ENCODE measurements at places on chromosomes 4 and X.

- no peak for DNase-seq
Observed at GRCh38 chr4:11625211-11625610, 196.5 kb upstream of the HS3ST1 start.

GRCh38 chr4:2893772-2894171, 50.1 kb downstream of the ADD1 start:
- no peak for DNase-seq

- DNase-seq = no peak
Observed at GRCh38 chr4:133938061-133938460, 263.5 kb downstream of the PABPC4L start.

DNA sequence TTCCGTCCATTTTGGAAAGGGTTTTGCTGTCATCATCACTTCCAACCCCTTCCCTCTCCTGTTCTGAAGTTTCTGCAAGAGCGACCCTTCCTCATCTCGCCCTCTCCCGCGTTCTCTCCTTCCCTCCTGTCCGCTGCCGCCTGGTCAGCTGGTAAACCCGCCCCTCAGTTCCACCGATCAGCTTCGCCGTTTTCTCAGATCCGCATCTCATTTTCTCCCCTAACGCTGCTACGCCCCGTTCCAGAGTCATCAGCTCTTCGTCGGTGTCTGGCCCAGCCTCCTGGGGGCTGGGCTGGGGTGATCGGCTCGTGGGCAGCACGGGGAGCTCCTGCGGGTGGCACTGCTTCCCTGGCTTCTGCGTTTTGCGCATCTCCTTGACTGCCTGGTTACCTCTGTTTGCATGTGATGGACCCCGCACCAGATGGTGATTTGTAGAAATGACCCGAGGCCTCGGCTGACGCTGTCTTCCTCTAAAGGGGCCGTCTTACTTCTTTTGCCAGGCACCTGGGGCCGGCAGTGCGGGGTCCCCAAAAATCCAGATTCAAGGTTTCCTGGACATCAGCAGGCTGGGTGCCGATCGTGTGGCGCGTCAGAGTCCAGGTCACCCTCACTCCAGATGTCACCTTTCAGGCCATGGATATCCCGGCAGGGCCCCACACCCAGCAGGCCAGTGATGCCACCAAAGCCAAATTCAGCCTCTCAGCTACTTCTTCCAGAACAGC, 13.4 kb downstream of the CTBP1 start:
- DNase-seq = no peak

DNA sequence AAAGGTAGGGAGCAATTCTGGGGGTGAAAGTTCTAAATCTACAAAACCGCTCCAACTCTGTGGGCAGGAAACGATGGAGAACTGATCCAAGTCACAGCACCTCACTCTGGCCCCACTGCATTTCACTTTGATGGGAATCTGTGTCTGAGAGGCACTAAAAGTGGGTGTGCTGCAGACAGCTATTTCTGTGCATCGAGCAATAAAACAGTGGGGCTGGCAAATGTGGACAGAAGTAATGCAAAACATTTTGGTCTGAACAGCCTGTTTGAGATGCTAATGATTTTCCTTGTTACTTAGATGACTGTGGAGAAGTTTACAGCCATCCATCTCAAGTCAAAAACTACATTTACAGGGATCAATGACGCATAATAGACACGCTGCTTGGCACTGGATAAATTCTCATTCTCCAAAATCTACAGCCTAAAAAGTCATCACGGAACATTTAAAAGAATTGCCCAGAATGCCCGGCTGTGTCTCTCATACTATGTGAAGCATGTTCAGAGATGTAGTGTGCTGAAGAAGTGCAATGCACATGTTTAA, 1671.6 kb upstream of the TENM3 start:
- no peak for DNase-seq

DNA sequence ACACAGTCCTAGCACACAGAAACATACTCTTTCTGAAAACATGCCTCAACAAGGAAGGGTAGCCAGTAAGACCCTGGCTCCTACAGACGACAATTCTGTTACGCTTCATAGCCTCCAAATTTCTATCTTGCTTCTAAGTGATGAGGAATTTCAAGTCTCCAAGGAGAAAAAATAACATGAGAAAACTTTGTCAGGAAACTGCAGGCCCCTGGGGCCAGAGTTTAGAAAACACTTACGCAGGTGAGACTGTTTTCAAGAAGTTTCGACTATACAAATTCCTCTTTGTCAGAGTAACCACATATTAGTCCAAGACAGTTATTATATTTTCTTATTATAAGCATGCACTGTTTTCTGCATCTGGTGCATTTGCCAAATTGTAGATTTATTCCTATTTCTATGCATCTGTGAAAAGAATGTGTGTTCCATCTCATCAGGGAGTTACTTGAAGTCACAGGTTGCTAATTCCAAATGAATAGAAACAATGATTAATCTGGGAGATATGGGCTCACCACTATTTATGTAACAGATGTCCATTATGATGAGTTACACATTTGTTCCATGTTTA, 30.3 kb upstream of the HCCS start:
- DNase-seq = no peak

DNA sequence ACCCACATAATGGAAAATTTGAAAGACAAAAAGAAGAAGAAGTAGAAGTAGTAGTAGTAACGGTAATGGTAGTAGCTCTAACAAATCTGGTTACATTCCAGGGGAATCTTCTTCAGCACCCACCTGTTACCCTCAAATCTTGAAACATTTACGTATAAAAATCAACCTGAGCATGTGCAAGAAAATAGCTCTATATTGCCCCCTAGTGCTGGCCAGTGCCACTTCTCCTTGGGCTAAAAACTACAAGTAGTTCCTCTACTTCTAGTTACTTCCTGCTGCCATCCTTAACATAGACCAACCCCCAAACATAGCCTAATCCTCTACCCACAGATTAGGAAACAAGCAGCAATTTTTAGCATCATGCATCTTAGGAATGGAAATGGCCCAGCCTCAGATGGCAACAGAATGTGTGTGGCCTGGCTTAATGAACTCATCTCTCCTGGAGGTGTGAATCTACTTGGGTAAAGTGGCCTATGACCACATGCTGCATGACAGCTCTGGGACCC, 3.1 kb downstream of the PDGFC start:
- no peak for DNase-seq

DNA sequence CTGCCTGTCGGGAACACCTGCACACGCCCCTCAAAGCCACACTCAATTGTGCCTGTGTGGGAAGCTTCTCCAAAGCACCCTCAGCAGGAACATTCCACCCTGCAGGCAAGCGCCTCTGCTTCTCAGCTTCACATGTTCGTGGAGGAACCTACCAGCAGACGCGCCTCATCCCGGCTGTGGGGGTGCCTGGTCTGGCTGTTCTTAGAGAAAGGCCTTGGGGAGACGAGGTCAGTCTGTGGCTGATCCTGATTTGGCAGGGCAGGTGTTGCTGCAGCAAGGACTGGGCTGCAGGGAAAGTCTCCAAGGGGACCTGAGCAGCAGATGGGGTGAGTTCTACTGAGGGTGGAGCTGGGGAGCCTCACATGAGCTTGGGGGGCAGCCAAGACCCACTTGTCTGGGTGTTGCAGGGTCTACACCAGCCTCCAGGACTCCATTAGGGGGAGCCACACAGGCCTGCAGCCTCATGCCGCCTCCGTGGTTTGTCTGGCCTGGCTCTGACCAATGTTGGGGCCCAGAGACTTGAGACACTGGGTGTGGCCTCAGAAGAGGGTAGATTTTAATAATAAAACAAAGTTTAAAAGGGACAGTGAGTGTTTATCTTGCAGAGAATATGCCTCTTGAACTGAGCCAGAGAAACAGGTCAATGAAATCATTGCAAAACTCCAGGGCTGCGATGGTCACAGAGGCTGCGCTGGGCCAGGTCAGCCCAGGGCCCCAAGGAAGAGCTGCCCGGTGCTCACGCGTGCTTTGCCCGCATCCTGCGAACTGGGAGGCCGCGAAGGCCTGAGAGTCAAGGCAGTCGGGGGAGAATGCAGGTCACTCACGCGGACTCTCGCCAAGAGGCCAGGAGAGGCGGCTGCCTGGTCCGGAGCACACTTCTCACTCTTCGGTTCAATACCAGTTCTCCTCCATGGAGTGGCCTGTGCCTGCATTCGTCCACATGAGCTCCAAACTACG, 21.1 kb downstream of the RNF212 start:
- DNase-seq = no peak

GRCh38 chrX:9164533-9165426, 130.9 kb upstream of the FAM9B start:
- DNase-seq = no peak

- DNase-seq = no peak
Observed at GRCh38 chr4:18917689-18918088, 896.1 kb upstream of the LCORL start.

DNA sequence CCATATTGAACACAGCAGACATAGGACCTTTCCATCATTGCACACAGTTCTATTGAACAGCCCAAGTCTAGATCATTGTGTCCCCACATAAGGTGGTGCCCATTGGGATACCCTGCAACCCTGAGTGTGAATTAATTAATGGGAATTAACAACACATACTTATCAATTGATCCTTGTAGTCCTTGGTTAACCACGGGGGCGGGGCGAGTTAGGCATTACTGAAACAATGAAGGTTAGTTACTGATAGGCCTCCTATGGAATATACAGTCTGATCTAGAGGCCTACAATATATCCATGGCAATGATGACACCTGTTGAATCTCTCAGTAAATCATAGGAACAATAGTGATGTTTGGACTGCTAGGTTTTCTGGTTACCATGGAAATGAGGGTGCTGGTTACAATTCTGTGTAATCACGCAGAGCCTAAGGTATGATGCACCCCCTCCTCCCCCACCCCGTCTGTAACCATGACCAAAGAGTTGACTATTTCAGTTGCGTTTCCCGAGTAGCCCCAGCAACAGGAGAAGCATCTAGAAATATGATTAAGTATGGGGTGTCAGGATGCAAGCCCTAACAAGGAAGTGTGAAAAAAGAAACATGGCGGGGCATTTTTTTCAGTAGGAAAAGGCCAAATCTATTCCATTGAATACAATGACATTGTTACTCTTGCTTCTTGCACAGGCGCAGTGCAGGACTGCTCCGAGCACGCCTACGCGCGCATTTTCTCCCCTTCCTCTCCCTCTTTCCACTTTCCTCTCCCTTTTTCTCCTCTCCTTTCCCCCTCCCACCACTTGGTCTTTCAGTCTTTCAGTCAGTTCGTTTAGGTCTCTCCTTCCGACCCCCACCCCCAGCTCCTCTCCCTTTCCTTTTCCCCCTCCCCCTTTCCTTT, 677 bp upstream of the NONO start:
- peak; percentile 5 for DNase-seq

- no peak for DNase-seq
Observed at GRCh38 chr4:18689308-18690115, 668.0 kb upstream of the LCORL start.

DNA sequence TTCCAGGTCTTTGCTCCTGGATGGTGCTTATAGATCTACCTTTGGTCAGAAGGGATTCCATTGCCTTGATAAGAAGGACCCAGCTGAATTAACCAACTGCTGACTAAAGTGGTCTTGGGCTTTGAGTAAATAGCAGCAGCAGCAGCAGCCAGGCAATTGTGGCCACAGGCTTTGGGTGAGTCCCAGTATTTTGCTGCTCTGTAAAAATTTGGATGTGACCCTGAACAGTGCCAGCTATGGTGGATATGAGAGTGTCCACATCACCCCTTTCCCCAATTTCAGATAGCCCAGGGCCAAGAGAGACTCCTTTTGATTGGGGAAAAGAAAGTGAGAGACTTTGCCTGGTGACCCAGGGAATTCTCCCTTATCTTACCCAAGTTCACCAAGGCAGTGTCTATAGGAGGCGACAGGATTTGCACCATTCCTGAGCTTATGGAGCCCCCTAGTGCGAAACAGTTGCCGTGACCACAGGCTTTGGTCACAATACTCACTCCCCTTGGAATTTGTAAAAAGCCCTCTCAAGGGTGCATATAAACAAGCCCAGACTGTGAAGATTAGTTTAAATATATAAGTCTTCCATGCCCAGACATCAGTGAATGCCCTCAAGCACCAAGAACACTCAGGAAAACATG, 518.0 kb downstream of the TMA16 start:
- no peak for DNase-seq

GRCh38 chr4:113468165-113469022, 293.1 kb downstream of the CAMK2D start:
- no peak for DNase-seq

GRCh38 chrX:109345856-109346255, 136.0 kb downstream of the GUCY2F start:
- no peak for DNase-seq

- no peak for DNase-seq
Observed at GRCh38 chr4:22488106-22488505, 27.8 kb downstream of the ADGRA3 start.

DNA sequence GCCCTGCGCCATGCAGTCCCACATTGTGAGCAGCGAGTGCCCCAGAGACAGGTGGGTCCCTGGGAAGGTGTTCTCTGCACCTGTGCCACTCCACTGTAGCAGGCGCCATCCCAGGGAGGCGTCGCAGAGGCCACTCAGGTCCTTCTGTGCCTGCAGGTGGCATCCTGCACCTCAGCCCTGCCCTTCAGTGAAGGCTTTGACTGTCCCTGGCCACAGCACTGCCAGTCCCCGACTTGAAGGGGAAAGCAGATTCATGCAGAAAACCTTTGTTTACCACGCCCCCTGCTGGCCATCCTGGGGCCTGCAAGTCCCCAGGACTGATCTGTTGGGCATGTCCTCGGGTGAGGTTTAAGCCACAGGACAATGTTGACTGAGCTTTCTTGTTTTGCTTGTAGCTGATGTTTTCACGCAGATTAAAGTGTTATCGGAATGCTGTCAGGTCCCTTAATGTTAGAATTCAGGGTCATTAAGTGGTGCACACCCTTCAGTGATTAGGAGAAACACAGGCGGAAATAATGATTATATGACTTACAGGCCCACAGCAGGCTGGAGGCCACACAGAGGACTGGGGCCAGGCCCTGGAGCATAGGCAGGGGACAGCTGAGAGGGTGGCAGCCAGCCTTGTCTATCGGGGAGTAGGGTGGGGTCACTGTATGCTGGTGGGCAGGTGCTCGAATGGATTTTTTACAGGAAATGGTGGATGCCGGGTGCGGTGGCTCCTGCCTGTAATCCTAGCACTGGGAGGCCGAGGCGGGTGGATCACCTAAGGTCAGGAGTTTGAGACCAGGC, 5.0 kb downstream of the TACC3 start:
- DNase-seq = peak; percentile 92

- DNase-seq = no peak
Observed at GRCh38 chr4:7500404-7500803, 65.7 kb upstream of the PSAPL1 start.

DNA sequence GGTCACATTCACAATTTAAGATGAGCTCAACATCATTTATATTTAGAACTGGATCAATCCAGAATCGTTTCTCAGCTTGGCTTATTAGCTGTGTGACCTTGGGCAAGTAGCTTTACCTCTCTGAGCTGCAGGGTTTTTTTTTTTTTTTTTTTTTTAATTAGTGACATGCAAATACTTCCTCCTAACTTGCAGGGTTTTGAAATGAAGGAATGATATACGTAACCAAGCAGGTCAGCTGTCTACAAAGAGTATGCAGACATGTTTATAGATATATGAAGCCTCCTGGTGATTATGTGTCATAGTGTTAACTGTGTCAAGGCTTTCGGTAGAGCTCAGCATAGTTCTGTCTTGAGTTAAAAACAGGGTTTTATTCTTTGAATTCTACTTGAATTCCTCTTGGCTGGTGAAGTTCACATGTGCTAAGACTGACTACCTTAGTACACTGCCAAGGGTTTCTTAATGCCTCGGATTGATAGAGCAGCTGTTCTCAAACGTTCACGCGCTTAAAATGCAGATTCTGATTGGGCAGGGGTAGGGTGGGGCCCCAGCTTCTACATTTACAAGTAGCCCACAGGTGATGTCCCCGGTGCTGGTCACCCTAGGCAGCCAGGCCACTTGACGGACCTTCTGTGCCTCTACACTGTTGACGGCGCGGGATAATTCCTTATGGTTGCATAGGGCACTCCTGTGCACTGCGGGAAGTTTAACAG, 654 bp upstream of the STS start:
- DNase-seq = no peak

All from stimulated activated CD4-positive, alpha-beta T cell treated with anti-CD3 and anti-CD28 coated beads, TNF-alpha, amount 100 ng/mL, for 4 hours (primary cell).